ENCODE measurements at places on chromosomes 2 and 18. TPM values are rescaled to one million over a fixed set of nuclear protein-coding genes. Genes with fewer than 3 reads are reported as not detected.

SNORC gene
- total RNA-seq, result 1.6 TPM

METAP1D gene
- total RNA-seq, result 3.5 TPM

NIFK gene
- 54.8 TPM for total RNA-seq

RAPGEF4 gene
- total RNA-seq, result 7.2 TPM

CDKL4 gene
- total RNA-seq, result 0.74 TPM

Data from mammary microvascular endothelial cell (primary cell).